ENCODE measurements at places on chromosomes 12 and 14.

DNA sequence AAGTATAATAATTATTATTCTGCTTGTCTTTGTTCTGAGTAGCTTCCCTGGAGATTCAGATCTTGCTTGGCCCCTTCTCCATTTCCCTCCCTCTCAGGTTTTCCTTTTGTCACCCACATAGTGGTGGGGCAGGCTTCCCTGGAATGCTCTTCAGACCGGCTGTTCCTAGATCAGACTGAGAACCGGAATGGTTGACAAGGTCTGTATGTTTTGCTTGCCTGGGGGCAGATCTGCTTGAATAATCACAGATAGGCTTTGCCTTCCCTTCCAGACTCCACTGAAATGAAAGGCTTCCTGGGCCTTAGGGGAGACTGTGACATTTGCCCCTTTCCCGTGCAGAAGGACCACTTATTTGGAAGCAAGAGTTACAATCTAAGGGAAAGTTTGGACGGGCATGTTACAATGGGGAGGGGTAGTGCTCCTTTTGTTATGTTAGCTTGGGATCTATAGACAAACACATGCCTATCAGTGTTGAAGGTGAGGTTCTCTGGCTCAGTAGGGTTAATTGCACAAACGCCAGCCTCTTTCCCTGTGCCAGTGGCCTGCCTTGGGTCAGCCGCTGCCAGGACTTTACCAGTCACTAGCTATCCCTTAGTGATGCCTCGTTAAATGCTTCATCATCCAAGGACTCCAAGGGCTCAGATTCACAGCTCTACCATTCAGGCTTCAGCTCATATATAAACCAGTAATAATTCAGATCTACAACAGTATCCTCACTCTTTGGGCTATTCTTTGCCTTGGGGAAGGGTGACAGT lies 178.6 kb downstream of the SNAPC1 start:
- DNase-seq: no peak

DNA sequence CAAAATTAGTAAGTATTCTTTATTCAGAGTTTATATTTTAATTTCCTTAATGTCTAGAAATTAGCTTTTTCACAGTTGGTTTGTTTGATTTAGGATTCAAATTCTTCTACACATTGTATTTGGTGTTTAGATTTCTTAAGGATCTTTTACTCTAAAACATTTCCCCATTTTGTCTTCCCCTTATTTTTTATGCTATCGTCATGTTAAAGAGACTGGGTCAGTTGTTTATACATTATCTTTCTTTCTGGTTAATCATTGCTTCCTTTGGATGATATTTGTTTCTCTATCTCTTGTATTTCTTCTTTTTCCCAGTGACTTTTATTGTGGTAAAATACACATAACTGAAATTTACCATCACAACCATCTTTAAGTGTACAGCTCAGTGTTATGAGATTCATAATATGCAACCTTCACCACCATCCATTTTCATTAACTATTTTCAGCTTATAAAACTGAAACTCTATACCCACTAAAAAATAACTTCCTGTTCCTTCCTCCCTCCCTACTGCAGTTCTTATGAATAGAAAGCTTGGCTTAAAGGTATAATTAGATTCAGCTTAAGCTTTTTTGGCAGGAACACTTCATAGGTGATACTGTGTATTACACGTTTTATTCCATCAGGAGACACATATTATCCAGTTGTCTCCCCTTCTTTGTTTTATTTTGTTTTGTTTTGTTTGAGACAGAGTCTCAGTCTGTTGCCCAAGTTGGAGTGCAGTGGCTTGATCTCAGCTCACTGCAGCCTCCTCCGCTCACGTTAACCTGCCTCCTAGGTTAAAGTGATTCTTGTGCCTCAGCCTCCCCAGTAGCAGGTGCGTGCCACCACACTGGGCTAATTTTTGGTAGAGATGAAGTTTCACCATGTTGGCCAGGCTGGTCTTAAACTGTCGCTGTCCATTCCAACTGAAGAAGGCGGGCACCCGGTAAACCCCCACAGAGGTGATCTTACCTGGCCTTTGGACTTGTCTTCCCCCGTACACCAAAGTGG lies 45.0 kb downstream of the NOPCHAP1 start:
- DNase-seq: no peak

DNA sequence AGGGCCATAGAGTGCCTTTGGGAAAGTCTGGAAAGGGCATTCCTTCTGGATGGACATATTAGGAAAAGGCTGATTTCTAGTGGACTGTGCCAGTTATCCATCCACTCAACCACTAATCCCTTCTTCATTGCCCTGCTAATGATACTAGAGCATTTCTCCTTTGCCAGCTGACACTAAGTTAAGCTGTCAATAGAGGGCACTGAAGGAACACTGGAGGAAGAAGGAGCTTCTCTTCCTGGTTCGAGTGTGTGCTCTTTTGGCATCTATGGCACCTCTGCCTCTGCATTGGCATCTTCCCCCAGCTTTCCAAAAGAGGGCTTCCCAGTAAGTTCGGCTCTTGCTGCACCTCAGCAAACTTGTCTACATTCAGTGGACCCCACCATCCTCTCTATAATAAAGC lies 165.4 kb downstream of the DERA start:
- peak; percentile 26 for DNase-seq

- peak; percentile 19 for DNase-seq
These were observed 1.1 kb downstream of the SAV1 start for GRCh38 chr14:50666772-50667683.

- no peak for DNase-seq
These were observed 5.2 kb downstream of the GPR132 start for GRCh38 chr14:105059925-105060565.

GRCh38 chr12:39033782-39034181 lies 128.4 kb upstream of the CPNE8 start:
- no peak for DNase-seq

DNA sequence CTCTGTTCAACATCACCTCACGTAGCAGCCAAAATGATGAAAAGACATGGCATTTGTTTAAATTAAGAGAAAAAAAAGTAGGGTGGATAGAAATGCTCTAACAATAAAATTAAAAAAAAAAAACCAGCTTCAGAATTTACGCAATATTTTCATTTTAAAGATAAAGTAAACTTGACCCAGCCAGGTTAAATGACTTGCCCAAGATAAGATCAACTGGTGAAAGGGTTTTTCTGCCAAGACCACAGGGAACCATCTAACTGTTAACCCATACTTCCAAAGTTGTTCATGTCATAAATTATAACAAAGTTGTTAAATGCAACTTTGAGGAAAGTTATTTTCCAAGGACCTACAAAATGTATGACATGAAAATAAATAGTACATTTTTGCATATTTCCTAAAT lies 129.6 kb upstream of the SOX5 start:
- no peak for DNase-seq

- DNase-seq: no peak
These were observed 15.9 kb downstream of the PLEKHG3 start for GRCh38 chr14:64720131-64720576.

DNA sequence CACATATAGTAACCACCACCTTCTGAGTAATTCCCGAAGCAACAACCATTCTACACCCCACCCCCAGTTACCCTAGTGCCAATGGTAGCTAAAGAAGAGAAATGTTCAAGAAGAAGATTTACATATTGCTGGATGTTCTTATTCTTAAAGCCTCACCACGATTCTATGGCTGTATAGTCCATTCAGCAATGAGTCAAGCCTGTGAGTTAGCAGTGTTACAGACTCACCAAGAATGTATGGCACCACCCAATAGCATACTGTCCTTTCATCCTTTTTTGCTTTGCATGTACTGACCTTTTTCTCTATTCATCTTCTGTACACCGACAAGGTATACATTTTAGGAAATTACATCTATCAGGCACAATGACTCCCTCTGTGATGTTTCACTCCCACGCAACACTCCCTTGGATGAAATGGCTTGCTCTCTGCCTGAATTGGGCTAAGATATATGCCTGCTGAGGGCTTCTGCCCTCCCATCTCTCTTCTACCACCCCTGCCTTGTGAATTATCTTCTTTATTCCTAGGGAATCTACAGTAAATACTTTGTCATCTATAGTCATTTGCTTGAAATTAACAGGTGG lies 945.8 kb downstream of the DIO2 start:
- no peak for DNase-seq

DNA sequence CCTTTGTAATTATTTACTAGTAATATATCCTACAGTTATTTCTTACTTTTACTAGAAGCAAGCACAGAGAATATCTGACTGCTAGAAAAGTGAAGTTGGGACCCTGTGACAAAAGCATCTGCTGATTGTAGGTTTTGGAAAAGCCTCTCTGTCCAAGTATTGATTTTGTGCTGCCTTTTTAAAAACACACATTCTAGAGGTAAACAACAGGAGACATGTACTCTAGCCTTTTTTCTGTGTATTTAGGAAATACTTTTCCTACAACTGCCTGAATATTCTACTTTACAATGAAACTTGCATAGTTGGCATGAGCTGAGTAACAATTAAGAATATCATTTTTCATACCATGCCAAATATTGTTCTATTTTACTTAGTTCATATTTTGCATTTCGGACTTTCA lies 1249.0 kb downstream of the SLC16A7 start:
- DNase-seq: no peak

DNA sequence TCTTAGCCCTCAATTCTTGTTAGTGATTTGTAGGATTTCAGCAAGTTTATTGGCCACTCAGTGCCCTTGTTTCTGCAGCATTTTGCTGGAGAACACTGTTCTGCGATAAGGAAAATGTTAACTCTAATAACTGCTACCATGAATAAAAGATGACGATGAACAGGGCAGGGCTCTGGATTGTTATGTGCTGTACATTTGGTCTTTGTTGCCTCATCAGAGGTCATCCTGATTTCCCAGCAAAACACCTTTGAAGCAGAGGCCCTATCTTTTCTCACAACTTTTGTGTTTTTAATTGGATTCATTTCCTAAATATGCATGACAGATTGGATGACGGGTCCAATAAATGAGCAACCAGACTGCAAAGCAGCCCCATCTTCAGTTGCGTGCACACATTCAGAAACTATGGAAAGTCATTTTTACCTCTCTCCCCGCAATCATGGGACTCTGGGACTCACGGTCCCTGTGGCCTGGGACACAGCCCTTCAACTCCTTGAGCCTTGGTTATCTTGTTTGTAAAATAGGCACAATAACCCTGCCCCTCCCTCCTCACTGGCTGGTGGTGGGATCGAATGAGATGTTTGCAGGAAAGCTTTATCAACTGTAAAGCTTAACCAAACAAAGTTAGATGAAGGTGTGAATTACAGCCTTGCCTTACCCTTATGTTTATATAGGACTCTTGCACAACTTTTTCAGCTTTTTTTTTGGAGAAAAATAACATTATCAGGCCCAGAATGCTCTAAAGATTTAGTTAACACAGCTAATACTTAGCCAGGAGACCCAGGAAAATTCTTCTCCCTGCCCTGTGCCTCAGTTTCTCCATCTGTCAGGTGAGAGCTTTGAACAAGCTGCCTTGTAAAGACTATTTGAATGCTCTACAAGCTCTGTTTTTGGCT lies 45.4 kb downstream of the RPH3A start:
- DNase-seq: no peak

DNA sequence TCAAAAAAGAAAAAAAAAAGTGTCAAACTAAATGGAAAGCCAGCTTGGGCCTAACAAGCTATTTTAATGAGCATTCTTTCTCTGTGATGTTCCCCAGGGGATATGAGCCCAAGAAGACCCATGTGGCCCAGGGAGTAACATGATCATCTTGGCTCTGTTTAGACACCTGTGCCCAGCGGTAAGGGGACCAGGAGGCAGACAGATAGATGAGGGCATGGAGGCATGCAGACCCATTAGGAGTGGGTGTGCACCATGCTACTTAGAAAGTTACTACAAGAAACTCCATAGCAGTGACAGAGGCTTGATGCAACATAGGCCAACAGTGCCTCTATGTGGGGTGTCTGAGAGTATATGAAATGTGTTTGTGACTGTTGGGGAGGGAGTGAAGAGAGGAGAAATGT lies 3.1 kb upstream of the CREBL2 start:
- no peak for DNase-seq

GRCh38 chr12:3728686-3729085 lies 24.2 kb downstream of the CRACR2A start:
- DNase-seq: no peak

DNA sequence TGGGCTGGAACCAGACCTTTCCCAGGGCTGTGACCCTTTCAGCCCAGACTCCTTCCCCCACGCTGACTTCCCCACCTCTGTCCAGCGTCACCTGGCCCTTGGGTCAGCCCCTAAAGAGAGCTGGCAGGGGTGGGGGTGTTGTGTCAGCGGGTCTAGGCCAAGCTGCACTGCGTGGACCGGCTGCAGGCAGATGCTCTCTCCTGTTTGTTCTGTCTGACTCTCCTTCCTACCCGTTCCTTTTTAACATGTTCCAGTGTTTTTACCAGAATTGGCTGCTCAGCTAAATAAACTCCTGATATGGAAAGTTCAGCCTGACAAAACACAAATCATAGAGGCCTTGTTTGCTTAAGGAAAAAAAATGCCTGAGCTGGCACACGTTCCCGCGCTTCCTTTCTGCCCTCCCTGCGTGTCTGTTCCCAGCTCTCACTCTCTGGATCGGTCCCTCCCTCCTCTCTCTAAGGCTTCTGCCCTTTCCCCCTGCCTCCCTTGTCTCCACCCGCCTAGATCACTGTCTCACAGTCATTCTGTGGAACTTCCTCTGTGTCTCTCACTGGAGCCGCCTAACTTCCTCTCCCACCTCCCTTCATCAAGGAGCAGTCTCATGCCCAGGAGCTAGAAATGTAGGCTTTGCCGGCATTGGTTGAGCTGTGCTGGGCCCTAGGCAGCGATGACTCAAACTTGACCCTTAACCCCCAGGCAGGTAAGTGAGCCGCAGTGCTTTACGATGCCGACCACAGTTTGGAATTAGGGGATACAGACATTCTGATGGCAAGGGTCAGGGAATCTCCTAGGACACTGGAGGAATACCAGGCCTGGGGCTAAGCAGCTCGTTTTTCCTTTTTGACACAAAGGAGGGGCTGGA lies 15.5 kb upstream of the MLXIP start:
- no peak for DNase-seq

DNA sequence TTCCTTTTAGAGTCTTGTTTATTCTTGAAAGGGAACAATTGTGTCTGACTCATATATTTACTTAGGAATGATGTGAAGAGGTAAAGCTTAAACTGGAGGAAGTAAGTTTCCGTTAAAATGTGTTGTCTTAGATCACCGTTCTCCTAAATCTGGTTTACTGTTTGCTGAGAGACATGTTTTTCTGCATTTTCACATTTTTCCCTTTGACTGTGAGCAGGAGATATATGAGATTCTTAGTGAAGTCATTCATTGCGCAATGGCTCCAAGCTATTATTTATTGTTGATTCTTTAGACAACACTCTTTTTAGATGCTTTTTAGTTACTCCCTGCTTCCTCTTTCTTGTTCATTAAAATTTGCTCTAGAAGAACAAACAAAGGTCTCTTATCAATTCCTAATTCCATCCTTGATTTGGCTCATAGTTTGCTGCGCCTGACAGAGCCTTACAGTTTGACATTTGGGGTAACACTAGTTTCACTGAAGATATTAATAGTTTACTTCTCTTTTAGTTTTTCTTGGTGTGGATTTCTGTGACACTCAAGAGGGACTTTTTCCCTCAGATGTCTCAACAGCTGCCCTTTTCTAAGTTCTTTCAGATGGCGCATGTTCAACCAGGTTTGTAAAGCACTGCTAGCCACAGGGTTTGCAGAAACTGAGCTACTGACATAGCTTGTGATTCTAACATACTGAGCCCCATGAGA lies 11.4 kb downstream of the CLECL1 start:
- DNase-seq: no peak

GRCh38 chr12:74551291-74551690 lies 13.7 kb downstream of the ATXN7L3B start:
- DNase-seq: no peak

All from NCI-H345 (cell line).